ENCODE measurements at places on chromosomes 5 and 9.

- no peak for DNase-seq
Observed at GRCh38 chr9:132886334-132886725, 7.6 kb downstream of the SPACA9 start.

GRCh38 chr5:177310332-177310731 lies 1.4 kb downstream of the MXD3 start:
- no peak for DNase-seq

- peak; percentile 69 for DNase-seq
Observed at GRCh38 chr9:122206118-122207046, 22.4 kb downstream of the LHX6 start.

DNA sequence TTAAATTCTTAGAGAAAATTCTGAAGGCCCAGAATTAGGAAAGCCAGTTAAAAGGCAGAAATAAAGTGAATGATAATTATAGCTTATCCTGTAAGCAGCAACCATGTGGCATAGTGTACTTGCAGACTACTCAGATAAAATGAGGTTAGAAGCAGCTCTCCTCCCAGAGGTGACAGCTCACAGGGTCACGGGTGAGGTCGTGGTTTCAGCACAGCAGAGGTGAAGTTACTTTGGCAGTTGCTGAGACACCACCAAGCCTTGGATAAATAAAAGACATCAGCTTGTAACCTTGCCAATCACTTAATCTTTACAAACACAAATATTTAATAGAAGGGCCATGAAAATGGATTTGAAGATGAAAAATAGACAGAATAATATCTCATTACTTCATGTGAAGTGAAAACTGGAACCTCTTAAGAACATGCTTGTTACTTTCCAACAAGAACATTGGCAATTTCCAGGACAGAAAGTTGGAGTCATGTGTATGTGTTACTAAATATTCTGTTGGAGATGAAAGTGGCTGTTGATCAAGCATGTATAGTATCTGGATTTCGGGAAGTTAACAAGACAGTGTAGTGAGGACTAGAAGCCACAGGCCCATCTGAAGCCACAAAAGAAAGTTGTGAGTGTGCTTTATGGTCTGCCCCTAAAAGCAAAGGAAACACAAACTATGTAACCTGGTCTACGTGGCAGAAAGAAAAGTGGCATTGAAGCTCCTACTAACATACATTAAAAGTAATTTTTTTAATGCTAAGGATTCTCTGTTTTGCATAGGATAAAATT lies 134.4 kb downstream of the ERCC6L2 start:
- DNase-seq = no peak

GRCh38 chr9:127128341-127129072 lies 6.1 kb upstream of the ANGPTL2 start:
- no peak for DNase-seq

- no peak for DNase-seq
Observed at GRCh38 chr5:178436326-178436940, 153.8 kb downstream of the COL23A1 start.

- DNase-seq = no peak
Observed at GRCh38 chr5:145803112-145804004, 31.8 kb downstream of the PRELID2 start.

DNA sequence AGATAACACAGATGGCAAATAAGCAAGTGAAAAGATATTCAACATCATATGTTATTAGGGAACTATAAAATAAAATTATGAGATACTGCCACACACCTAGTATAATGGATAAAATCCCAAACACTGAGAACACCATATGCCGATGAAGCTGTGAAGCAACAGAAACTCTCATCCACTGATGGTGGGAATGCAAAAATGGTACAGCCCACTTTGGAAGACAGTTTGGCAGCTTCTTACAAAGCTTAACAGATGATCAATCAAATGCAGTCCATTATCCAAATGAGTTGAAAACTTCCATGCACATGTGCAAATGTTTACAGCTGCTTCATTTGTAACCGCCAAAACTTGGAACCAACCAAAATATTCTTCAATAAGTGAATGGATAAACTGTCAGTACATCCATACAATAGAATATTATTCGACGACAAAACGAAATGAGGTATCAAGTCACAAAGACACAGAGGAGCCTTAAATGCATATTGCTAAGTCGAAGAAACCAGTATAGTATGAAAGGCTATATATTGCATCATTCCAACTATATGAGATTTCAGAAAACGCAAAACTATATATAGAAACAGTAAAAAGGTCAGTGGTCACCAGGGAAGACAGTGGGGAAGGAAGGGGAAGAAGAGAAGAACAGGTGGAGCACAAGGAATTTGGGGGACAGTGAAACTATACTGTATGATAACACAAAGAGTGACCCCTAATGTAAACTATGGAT lies 14.9 kb downstream of the PFDN1 start:
- DNase-seq = no peak

GRCh38 chr5:172868436-172868923 lies 34.4 kb downstream of the ERGIC1 start:
- DNase-seq = peak; percentile 51

GRCh38 chr5:174511714-174512253 lies 212.6 kb upstream of the MSX2 start:
- DNase-seq = no peak

- DNase-seq = no peak
Observed at GRCh38 chr5:171924493-171925122, 81.8 kb downstream of the FBXW11 start.

GRCh38 chr5:87233143-87233542 lies 34.5 kb upstream of the RASA1 start:
- no peak for DNase-seq

DNA sequence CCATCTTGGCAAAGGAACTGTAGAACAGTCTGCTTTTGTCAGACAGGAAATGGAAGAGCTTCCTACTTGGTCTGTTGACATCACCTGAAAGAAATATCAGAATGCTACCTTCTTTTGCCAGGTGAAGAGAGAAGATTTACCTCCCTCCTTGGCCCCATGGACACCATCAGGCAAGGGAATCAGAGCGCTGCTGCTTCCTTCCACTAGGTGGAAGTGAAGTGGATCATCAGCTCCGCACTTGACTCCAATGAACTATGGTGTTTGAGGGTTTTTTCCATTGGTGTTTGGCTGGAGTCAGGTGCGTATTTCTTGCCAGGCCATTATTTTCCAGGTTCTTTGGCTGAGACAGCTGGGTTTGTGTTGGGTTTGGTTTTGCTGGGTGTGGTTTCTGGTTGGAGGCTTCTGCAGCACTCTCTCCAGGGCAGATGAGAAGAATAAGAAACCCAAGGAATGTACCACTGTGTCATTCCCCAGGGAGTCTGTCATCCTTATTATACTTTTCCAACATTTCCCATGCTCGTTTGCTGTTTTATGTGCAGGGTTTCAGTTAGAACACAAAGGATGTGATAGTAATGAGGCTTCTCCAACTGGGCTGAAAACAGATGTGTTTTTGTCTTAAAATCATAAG lies 12.4 kb downstream of the SPATA31E1 start:
- DNase-seq = no peak

GRCh38 chr9:107999890-108000289 lies 510.3 kb upstream of the KLF4 start:
- no peak for DNase-seq

DNA sequence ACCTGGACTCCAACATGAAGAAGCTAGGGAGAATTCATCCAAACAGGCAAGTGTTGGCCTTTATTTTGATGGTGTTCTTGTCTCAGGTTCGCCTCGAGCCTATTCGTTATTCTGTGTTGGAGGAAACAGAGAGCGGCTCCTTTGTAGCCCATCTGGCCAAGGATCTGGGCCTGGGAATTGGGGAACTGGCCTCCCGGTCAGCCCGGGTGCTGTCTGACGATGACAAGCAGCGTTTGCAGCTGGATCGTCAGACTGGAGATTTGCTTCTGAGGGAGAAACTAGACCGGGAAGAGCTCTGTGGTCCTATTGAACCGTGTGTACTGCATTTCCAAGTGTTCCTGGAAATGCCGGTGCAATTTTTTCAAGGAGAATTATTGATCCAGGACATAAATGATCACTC lies 367 bp downstream of the PCDHB4 start:
- DNase-seq = no peak
